ENCODE measurements at places on chromosomes 1 and 21. TPM values are rescaled to one million over a fixed set of nuclear protein-coding genes. Genes with fewer than 3 reads are reported as not detected.

Gene PPOX
- total RNA-seq, result 16.6 TPM

Gene ANKRD35
- 11.1 TPM for total RNA-seq

Gene TNFRSF4
- total RNA-seq, result 0.50 TPM

Gene THEM5
- total RNA-seq, result not detected

GRCh38 chr1:41343790-41344699, 17.2 kb upstream of the FOXO6 start:
- DNase-seq, result no peak

DNA sequence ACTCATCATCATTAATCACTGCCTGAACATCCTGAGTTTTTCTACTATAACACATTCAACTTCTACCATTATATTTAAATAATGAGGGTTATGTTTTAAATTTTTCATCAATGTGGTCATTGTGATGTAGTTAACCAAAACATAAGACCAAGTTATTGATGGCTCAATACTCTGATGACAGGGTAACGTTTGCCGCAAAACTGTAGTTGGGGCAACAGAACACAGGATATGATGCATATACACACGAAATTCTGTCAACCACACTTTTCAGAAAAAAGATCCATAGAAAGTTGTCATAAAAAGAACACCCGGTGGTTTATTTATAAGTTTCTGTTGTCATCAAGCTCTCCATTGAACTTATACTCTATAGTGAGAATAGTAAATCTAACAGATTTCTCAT, 121.7 kb upstream of the COL11A1 start:
- no peak for DNase-seq

DNA sequence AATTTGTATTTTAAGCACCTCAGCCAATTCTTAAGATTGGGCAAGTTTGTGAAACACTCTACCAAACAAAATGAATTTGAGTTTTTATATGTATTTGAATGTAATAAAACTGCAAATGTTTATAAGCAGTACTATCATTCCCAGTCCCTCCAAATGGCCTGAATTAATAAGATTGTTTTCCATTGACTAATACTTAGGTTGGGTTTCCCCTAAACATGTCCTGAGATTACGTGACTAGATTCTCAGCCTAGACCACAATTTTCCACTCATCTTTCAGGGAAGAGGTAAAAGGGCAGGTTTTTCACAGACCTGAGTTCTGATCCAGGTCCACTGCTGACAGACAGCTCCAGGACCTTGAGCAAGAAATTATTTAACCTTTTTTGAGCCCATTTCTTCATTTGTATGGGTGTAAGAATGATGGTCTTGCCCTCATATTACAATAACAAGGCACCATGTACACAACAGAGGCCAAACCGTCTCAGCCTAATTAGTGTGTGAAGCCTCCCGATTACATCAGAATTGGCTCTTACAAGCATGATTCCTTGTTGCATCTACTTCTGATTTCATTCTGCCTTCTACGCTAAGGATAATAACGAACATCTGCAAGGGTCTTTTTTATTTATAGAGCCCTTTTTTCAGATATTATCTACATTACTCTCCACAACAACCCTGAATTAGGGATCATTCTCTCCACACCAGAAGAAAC, 51.2 kb downstream of the BEND5 start:
- DNase-seq, result no peak

DNA sequence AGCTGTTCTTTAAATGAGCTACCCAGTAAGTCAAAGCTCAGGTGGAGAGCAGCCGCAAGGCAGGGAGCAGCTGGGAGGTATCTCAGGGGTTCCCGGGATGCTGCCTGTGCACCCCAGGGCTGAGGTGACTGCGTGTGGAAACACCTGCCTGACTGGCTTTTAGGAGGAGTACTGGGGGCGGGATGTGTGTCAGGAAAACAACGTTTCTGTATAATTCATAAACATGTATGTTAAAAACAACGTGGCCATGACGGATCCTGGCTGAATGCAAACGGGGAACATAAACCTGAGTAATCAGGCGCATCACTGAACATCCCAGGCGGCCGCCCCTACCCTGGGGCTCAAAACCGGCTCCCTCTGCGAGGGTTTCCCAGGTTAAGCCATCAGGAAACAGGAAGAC, 1.5 kb downstream of the C1orf159 start:
- no peak for DNase-seq

- DNase-seq, result peak; percentile 78
Measured at GRCh38 chr1:166090244-166090643, 76.6 kb downstream of the FAM78B start.

GRCh38 chr1:106613068-106613467, 443.4 kb upstream of the PRMT6 start:
- DNase-seq, result no peak

- no peak for DNase-seq
Measured at GRCh38 chr21:41164981-41165655, 2.8 kb upstream of the BACE2 start.

- DNase-seq, result peak; percentile 96
Measured at GRCh38 chr1:59730759-59731478, 83.8 kb upstream of the HOOK1 start.

- DNase-seq, result no peak
Measured at GRCh38 chr1:235887676-235888075, 21.0 kb upstream of the LYST start.

GRCh38 chr1:21447311-21447710, 7.4 kb downstream of the NBPF3 start:
- no peak for DNase-seq

DNA sequence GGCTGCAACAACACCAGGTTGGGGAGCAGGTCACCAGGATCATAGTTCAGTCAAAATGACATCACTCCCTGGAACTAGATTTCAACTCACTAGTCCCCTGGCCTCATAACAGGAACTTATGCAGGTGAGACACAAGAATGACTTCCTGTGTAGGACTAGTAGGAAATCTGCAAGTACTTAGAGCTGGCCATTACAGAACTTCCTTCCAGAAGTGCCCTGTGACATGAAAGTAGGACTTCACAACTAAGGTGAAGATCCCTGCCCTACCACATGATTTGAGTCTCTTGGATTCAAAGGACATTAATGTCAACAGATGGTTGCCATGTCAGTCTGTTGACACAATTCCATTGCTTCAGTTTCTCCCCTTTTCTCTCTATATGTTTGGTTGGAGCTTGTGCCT, 223.1 kb downstream of the RPS6KC1 start:
- no peak for DNase-seq

DNA sequence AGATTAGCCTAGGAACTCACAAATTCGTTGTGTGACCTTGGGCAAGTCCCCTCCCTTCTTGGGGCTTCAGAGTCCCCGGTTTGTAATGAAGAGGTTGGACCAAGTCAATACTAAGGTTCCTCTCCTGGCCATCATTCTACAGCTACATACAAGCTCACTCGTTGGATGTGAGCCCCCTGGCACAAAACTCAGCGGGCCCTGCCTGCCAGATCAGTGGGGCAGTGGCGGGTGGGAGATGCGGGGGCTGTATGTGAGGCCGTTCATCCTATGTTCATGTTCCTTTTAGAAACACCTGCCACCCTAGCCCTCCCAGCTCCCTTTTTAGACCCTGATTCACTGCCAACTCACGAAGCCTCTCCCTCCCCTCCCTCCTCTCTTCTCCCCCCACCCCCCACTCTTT, 2.1 kb downstream of the DLGAP3 start:
- no peak for DNase-seq

GRCh38 chr1:21295002-21295401, 4.7 kb upstream of the ECE1 start:
- no peak for DNase-seq

- no peak for DNase-seq
Measured at GRCh38 chr1:192629612-192630011, 6.3 kb upstream of the RGS13 start.

- DNase-seq, result no peak
Measured at GRCh38 chr1:99627615-99628014, 18.3 kb upstream of the PALMD start.

- DNase-seq, result no peak
Measured at GRCh38 chr1:117879284-117879683, 50.1 kb downstream of the GDAP2 start.

- no peak for DNase-seq
Measured at GRCh38 chr1:221035662-221036153, 156.5 kb downstream of the HLX start.

DNA sequence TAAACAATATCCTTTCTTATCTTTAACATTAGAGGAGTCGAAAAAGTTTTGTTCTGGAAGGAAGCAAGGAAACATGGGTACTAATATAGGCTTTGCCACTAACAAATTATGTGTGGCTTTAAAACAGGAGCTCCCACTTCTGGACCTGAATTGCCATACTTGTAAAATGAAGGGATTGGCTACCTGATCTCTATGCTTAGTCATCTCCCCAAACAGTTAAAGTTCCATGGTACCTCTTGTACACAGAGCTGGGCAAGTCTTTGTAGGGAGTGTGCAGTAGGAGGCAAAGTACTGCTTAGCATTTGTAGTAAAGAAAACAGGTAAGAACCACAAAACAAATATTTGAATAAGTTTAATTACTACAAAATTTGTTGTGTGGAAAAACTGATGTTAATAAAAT, 81.3 kb downstream of the MAST2 start:
- no peak for DNase-seq

DNA sequence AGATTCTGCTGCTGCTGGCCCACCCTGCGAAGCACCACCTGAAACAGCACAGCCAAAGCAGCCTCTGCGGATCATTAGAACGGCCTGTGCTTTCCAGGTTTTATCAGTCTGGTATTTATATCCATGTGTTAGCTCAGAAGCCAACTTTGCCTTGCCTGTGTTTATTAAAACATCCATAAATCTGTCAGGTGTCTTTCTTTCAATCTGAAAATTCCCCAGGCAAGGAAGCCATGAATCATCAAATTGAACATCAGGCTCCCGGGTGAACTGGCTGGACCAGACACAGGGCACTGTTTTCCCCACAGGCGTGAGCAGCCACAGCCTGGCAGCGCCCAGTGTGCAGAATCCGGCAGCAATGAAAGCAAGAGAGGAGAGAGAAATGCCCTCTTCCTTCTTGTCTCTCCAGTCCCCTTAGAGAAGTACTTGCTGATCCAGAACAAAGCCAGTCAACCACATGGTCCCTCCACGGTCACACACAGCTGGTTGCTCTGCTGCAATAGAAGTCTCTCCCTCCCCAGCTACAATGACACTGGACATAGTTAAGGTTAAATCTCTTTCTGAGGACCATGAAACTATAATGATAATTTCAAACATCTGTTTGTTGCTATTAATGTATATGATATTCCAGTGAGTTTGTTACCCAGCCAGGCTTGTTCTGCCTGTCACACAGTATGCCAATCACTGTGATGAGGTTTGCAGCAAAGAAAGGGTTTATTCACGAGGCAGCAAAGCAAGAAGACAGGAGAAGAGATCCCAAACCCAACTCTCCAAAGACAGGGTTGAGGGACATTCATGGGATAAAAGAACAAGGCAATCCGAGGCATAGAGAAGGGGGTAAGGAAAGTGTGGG, 212.1 kb upstream of the FMN2 start:
- peak; percentile 74 for DNase-seq

DNA sequence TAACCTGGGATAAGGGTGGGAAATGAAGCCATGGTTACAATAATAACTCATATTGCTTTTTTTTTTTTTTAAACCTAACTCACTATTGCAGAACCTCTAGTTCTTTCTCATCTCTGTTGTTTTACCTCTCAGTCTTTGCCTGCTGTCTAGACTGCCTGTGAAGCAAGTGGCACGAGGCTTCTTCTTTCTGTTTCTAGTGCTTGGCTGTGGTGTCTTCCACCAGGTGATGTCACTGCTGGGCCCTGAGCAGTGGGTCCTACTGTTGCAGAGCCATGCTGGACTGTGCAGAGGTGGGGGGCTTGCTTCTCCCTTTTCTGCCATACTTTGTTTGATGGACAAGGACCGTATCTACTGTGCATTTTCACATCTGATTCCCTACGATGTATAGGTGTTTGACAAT, 51.7 kb downstream of the ZNF326 start:
- no peak for DNase-seq

- DNase-seq, result no peak
Measured at GRCh38 chr21:37373539-37373938, 7.0 kb downstream of the DYRK1A start.

DNA sequence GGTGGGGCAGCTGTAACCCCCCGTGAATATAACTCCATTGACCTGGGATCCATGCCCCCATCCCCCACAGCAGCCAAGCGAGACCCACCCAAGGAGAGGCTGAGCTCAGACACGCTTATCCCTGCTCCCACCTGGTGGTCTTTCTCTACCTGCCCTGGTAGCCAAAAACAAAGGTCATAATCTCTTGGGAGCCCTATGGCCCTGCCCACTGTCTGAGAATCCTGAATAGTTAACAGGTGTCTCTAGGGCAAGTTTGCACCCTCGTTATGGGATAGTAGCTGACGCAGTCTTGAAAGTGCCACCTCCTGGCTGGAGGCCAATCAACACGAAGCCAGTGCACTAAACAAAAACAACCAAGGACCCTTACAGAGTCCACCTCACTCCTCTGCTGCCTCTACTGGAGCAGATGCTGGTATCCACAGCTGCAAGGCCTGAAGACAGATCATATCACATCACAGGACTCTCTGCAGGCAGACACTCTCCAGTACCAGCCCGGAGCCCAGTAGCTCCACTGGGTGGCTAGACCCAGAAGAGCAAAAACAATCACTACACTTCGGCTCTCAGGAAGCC, 134.3 kb upstream of the C1orf174 start:
- peak; percentile 53 for DNase-seq

- DNase-seq, result no peak
Measured at GRCh38 chr1:181016563-181016962, 6.1 kb downstream of the STX6 start.

DNA sequence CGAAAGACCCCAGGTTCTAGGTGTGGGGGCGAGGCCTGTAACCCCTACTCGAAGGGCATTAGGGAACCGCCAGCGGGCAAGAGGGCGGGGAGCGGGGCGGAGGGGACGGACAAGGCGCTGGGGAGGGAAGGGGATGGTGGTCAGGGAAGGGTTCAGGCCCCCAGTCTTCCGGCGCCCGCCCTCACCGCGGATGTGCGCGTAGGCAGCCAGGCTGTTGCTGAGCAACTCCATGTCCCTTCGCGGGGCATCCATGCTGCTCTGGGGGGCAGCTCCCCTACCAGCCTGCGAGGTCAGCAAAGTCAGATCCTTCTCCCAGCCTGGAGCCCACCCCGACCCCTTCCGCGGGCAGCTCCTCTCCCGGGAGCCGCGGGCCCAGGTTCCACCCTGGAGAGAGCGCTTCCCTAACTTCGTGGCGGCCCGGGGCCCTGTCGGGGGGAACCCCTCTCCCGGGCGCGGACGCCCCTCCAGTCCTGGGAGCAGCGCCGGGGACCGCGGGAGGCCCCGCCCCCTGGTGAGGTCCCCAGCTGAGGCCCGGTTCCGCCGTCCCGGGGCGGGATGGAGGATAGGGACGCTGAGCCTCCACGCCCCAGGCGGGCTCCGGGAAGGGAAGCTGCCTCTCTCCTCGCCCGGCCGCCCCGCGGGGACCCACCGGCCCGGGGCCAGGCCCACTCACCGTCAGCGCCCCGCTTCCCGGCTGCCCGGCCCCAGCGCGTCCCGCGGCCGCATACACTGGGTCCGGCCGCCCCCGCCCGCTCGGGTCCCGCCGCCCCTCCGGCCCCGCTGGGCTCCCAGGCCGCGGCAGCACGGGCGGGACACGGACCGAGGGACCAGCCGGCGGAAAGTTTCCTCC, 434 bp downstream of the EVA1B start:
- no peak for DNase-seq

DNA sequence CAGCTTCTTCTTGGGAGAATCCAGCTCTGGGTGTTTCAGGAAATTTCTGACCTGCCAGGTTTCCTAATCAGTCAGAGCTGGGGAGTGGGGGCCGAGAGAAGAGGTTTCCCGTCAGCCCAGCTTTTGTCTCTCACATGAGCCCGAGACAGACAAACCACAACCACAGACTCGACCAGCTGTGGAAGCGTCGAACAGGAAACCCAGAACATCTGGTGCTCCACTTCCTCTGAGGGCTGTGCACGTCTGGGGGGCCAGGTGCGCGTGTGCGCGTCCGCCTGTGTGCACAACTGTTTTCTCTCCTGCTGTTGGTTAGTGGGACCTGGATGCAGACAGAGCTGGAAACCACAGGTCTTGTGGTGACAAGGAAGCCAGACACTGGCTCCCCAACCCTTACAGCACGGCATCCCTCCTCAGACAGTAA, 113.0 kb upstream of the SLC25A33 start:
- no peak for DNase-seq

All from esophagus muscularis mucosa (tissue), 4 donors.